ENCODE measurements at places on chromosomes 3 and 15. TPM values are rescaled to one million over a fixed set of nuclear protein-coding genes. Genes with fewer than 3 reads are reported as not detected.

- H3K4me3 ChIP-seq = no peak overlapping the region
- no peaks in the 10 kb centered on the region for H3K36me3 ChIP-seq
- H3K4me1 ChIP-seq = peaks cover 13% of the 10 kb centered on the region
- H3K27ac ChIP-seq = no peak overlapping the region
- H3K27me3 ChIP-seq = peaks cover 36% of the 10 kb centered on the region
Measured at GRCh38 chr3:12285003-12285555, 3.8 kb upstream of the PPARG start.

GRCh38 chr15:42679285-42680141, 57.4 kb downstream of the CDAN1 start:
- no peak overlapping the region for H3K4me3 ChIP-seq
- no peaks in the 10 kb centered on the region for H3K4me1 ChIP-seq

DNA sequence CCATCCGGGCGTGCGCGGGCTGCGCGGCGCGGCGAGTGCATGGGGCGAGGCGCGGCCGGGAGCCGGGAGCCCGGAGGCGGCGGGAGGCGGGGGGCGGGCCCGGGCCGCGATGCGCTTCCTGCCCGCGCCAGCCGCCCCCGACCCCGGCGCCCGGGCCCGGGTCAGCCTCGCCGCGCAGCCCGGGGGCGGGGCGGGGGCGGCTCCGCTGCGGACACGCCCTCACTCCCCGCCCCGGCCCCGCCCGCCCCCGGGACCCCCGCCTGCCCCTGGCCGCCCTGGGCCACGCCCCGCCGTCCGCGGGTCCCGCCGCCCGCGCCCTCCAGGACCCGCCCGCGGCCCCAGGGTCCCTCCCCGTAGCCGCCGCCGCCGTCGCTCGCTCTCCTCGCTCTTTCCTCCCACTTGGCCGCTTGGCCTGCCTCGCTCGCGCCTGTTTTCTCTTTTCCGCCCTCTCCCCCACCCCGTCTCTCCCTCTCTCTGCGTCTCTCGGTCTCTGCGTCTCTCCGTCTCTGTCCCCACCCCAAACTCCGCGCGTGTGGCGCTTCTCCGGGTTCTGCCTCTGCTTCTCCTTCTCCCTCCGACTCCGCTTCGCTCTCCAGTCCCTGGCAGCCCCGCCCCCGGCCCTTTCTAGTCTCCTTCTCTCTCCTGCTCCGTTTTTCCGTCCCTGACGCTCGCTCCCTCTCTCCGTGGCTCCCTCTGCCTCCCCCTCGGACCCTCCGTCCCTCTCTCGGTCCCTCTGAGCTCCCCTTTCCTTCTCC, at the start of gene PLXND1:
Gene PLXND1, minus strand, starts transcription at position 41 of the 755 bp plus-strand sequence. Its CDS starts 37 bp downstream, at position 4.
- H3K4me3 ChIP-seq = peak within 1 kb of the TSS; percentile 88
- H3K4me1 ChIP-seq = peaks cover 86% of the 10 kb centered on the region
- no peaks in the 10 kb centered on the region for H3K27me3 ChIP-seq
- peak; percentile 75 for DNase-seq

DNA sequence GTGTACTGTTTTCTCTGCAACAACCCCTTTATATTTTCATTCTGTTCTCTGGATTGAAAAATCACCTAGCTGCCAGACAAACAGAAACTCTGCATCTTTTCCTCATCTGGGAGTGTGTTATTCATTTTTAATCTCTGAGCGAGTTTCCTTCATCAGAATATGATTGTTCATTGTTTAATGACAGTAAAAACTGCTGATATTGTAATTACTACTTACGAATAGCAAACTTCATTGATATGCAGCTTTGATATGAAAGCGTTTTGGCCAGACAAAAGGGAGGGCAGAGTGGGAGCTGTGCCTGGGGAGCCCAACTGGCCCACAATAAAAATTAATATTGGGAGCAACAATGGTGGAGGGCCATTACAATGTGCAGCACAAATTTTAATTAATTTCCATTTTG, 132.7 kb upstream of the SKOR1 start:
- DNase-seq = no peak
- H3K36me3 ChIP-seq = no peaks in the 10 kb centered on the region
- H3K4me3 ChIP-seq = no peak overlapping the region
- H3K4me1 ChIP-seq = peaks cover 3% of the 10 kb centered on the region

The PAK6 gene
- 0.09 TPM for total RNA-seq

The FGD5 gene
- total RNA-seq = not detected

The GPR149 gene
- total RNA-seq = not detected

The CLEC3B gene
- 11.6 TPM for total RNA-seq

The B3GALNT1 gene
- 23.1 TPM for total RNA-seq

Data from SJSA1 (cell line).